ENCODE measurements at places on chromosomes 1 and 21.
A peak's percentile ranks its signal among the peaks of the same experiment; 100 is the strongest.

DNA sequence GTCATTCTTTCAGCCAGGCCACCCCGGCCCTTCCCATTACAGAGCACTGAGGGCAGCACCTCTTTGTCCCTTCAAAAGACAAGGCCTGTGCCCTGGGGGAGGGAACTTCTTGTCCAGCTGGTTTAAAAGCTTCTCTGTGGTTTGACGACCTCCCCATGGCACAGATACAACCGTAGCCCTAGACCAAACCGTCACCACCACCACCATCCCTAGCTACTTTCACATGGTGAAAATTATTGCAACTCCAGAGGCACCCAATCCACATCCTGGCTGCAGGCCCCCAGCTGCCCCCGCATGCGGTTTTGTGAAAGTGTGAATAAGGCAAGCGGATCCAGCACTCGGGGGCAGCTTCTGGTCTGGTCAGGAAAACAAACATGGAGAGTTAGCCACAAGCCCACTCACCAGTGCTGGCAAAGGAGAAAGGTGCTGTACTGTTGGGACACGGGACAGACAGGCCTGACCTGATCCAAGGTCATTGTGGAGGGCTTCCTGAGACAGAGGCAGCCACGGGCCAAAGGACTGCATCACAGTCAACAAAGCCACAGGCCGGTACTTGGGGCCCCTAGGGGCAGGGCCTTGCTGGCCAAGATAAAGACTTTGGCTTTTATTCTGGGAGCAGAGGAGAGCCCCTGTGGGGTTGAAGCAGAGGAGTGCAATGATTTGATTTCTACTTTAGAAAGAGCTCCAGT lies 31.2 kb downstream of the CDCA8 start:
- DNase-seq = no peak

DNA sequence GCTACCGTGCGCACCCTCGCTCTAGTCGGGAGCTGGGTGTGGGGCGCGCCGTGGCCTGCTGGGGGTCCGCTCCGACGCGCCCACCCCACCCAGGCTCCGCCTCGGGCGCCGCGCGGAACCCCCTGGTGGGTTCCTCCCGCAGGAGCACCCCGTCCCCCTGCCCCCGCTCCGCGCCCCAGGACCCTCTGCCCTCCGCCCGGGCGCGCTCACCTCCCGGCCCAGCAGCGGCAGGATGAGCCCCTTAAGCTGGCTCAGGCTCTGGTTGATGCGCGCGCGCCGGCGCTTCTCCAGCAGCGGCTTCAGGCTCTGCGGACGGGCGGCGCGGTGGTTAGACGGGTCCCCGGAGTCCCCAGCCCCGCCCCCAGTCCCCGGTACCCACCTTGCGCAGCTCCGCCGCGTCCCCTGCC lies 319 bp downstream of the HES2 start:
- DNase-seq = no peak

- DNase-seq = no peak
These were observed 18.9 kb upstream of the USP24 start for GRCh38 chr1:55234016-55234415.

GRCh38 chr1:36133484-36133883 lies 8.5 kb upstream of the COL8A2 start:
- peak; percentile 84 for DNase-seq

DNA sequence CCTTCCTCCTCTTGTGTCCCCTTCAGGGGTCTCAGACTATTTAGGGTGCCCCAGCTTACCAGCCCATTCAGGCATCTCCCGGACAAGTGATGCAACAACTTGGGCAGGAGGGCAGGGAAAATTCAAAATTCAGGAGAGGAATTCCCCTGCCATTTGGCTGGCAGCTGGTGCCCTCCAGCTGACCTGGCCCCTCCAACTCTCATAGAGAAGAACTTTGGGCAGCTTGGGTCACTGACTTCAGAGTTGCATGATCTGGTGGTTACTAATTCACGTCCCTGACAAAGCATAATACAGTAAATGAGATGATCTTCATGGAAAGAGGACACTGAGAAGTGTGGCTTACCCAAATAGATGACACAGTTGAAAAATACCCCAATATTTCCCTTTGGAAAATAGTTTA lies at the start of gene FCAMR:
TSS of gene FCAMR (minus strand) at position 15 of the 400 bp plus-strand sequence. CDS start 335 bp downstream, outside the sequence.
- no peak for DNase-seq

DNA sequence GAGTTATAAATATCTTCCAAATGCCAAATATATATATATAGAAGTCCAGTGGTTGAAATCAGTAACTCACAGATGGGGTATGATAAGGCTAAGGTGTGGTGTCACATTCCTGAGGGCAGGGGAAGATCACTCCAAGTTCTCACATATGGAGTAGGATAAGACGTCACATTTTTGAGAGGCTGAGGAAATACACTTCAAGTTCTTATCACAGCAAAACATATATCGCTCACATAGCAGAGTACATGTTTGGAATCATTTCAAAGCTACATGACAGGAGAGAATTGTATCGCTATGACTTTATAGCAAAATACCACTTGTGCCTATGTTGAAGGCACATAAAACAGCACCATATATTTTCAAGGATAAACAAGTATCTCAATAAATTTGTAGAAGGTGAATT lies 55.1 kb downstream of the RBM11 start:
- DNase-seq = no peak

DNA sequence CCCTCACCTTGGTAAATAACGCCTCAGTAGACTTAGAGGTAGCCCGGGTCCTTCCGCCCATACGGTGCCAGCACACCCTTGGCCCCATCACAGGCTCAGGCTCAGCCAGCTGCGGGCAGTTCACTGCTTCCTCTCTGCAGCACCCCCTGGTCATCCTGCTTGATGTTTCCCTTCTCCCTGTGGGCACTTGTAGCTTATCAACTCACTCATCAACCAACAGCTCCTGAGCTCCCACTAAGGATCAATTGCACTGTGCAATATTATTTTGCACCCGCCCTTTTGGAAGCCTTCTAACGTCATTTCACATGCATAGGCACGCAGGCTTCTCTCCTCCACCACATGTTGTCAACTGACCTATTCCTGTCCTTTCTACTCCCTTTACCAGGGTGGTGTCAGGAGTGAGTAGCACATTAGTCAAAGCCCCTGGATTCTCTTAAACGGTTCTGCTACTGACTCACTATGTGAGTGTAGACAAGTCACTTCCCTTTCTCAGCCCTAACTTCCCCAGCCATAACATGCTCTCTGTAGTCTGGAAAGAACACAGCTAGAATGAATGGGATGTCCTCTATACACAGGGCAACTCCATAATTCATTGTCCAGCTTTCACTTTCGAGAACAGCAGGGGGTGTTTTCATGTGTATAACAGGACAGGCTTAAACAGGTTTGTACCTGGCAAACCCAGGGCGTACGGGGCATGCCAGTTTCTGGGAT lies 47.1 kb upstream of the IRF2BP2 start:
- peak; percentile 58 for DNase-seq

DNA sequence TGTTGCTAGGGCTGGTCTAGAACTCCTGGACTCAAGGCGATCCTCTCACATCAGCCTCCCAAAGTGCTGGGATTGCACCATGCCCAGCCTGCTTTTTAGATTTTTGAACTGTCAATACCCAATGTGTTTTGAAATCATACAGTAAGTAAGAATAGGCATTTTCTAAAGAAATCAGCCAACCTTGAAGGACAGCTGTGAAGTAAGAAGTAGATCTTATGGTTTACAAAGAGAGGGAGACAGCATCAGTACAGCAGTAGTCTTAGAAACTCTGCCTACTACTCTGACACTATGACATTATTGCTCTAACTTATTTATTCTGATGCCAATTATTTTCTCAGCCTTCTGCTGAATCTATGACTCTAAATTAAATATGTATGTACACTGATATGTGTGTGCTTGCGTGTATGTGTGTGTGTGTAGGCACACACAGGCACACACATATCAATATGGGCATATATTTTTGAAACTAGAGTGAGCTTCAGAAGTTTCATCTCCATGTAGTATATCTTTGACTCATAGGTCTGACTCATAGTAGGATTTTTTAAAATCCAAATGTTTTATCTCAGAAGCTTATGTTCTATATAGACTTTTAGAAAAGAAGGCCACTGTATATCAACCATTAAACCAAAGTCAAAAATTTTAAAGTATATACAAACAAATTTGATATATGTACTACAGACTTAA lies 140.4 kb downstream of the COL24A1 start:
- no peak for DNase-seq

DNA sequence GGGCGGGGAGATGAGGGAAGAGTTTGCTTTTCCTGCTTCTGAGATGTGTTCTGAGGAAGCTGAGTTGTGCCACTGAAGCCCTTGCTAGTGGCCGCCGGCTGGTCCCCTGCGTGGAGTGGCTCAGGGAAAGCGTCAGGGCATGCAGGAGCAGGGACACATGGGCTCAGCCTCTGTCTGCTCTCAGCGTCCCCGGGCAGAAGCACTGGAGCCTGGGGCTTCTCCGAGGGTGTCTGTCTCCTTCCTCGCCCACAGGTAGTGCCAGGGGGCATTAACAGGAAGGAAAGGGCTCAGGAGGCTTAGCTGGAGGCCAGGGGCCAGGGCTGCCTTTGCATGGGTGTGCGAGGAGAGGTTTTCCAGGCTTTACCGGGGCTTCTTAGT lies 7.3 kb downstream of the PRDM16 start:
- DNase-seq = no peak

GRCh38 chr1:201791779-201792173 lies 37.2 kb upstream of the IPO9 start:
- peak; percentile 74 for DNase-seq

DNA sequence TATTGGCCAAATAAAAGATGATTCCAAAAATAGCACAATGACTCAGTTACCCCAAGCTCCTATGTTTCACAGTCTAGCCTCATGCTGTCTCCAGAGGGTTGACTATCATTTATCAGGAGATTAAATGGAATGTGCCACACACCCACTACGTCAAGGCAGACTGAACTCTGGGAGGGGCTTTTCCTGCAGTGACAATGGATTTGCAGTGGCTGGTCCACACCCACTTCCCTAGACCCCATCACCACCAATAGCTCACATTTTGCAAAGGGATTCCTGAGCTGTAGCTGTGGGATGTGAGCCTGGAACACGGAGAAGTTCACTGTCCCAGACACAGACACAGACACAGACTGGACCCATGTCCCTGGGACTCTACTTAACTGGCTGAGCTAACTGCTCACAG lies 77.1 kb downstream of the HLCS start:
- DNase-seq = no peak

DNA sequence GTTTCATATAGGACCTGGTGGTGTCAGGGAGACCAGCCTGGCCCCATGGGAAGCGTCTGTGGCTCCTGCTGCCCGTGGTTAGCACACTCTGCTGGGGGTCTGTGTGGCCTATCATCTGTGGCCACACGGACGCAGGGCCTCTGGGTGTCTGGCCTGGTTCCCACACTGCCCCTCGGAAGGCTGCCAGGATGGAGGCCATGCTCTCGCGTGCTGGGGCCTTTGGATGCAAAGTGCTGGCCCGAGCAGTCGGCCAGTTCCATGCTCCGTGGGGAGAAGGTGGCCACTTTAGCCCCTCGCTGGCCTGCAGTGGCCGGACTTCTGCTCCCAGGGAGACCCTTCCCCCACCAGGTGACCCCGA lies 20.8 kb upstream of the LRRC3 start:
- DNase-seq = no peak

- peak; percentile 50 for DNase-seq
These were observed 658 bp upstream of the COL16A1 start for GRCh38 chr1:31704271-31705079.

DNA sequence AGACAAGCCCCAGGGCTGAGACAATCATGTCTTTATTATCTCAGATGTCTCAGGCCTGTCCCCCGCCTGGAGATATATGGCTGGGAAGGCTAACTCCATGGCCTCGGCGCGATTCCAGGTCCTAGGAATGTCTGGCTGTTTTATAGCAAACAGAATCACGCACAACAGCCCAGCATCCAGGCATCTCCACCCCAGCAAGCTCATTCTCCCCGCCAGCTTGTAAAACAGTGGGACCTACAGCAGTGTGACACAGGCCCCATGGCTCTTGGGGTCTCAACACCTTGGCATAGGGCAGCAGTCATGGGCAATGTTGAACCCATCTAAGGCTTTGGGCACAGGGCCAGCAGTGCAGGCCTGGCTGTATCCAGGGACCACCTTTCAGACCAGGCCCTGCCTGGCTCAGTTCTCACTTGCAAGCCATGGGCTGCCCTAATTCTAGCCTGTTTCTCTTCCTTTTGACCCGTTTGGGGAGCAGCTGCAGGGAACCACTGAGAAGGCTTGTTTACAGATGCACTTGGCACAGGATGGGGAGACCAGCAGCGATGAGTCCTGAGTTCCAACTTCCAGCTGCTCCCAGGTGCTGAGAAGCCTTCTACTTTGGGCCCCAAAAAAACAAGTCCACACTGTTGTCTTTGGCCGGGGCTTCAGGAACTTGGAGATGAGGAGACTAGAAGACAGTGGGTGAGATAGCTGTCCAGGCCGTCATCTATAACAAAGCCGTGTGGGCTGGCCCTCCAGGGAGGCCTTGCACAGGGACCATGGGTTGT lies 34.4 kb downstream of the WNT4 start:
- DNase-seq = no peak

DNA sequence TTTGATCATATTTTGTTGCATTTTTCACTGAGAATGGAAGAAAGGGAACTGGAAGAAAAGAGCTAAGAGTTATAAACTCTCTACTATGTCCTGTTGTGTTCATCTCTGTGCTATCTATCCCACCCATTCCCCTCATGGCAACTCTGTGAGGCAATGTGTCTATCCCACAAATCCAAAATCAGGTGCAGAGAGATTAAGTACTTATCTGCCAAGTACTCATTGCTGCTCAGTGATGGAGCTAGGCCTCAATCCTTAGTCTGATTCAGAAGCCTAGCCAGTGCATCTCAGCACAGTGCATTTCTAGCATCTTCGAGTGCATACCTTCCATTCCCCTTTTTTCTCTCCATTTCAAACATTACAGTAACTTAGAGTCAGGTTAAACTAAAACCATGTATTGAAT lies 270.6 kb downstream of the TPR start:
- DNase-seq = no peak

DNA sequence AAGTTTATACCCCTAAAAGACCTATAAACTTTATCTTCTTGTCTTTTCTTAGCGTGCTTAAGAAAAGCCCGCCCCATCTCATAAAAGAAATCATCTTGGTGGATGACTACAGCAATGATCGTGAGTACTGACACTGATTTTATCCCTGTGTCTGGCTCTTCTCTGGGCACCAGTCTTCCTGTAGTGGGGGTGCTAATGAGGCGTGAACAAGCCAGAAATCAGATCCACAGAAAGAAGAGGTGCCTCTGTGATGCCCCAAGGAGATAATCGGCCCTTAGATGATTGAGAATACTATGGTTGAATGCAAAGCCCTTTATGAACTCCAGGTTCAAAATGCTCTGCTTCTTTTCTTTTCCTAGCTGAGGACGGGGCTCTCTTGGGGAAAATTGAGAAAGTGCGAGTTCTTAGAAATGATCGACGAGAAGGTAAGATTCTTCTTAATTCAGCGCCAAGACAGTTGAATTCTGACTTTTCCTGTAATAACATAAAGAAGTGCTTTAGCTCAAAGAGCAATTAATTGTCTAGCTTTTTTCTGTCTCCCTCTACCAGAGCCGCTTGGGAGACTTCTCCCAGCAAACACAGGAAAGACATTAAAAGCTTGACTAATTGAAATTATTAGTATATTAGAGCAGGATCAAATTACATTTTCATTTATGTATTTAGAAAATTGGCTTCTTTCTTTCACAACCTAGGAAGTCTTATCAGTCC lies 169.4 kb downstream of the GALNT2 start:
- no peak for DNase-seq

- DNase-seq = no peak
These were observed 143.9 kb downstream of the MRPS6 start for GRCh38 chr21:34217263-34217662.

GRCh38 chr1:6962478-6962995 lies 177.3 kb downstream of the CAMTA1 start:
- DNase-seq = no peak

Measured in fibroblast of skin of left biceps (primary cell).